T-cell (primary cell): ENCODE measurements at places on chromosomes 2 and 18.

- DNase-seq: no peak
Measured at GRCh38 chr2:170605862-170606261, 109.3 kb upstream of the SP5 start.

GRCh38 chr2:123609077-123609476 is 416.0 kb upstream of the CNTNAP5 start:
- DNase-seq: no peak

DNA sequence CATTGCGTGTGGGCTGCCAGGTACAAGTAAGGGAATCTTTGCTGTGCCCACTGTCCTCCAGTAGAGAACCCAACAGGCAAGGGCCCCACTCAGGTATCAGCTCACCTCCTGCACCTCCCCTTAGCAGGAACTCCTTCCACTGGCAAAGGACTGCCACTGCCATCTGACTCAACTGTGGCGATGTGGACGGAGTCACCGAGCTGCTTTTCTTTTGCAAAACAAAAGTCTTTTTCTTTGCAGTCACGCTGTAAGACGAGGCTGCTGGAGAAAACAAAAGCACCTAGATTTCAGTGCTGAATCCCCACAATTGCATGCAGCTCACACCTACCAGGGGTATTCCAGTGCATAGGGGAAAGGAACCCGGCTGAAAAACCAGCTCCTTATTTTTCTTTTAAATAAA is 7.9 kb downstream of the MTERF4 start:
- DNase-seq: no peak

DNA sequence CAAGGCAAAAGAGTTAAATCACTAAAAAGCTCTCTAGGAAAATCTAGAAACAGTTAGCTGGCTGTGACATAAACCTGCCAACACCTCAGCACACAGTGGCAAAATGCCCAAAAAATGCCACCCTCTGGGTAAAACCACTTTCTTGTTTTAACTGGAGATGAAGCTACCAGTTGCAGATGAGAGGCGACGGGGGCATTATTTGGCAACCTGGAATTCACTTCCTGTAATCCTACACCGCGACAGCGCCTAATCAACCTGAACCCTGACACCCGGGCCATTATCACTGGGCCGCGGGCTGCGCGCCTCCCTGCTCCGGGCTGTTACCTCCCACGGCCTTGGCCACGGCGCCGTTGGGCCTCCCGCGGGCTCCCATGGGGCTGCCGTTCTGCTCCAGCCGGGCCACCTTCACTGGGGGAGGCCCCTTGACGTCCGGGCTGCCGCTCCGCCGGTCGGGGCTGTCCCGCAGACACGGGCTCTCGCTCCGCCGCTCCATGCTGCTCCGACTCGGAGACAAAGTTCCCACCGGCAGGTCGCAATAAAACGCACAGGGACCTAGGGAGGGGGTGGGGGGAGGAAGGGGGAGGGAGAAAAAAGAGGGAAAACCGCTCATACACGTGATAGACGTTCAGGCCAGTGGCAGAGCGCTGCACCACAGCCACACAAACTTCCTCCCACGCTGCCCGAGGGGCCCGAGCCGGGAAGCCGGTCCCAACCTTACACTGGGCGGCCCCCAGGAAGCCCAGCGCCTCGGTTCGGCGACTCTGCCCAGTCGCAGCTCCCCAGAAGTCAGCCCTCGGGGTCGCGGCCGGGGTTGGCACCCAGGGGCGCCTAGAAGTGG is 2.0 kb downstream of the SATB2 start:
- no peak for DNase-seq

GRCh38 chr18:47654988-47655387 is 275.5 kb downstream of the SMAD2 start:
- no peak for DNase-seq

- DNase-seq: no peak
Measured at GRCh38 chr18:49874238-49874637, 60.9 kb upstream of the ACAA2 start.
